Activated CD8-positive, alpha-beta memory T cell treated with anti-CD3 and anti-CD28 coated beads for 1 hour (primary cell): ENCODE measurements at places on chromosomes 2 and 18.

- no peak for DNase-seq
Observed at GRCh38 chr2:204695506-204695905, 150.2 kb downstream of the PARD3B start.

DNA sequence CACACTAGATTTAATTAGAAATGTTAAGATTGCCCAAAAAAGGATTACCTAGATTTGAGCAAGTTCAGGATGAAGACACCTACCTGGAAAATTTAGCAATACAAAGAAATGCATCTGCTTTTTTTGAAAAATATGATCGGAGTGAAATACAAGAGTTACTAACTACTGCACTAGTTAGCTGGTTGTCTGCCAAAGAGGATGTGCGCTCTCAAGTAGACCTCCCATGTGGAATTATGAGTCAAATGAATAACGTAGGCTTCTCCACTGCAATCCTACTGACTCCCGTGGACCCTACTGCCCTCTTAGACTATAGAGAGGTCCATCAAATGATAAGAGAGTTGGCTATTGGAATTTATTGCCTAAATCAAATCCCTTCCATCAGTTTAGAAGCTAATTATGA, 2.0 kb downstream of the ANKAR start:
- DNase-seq: no peak

GRCh38 chr2:26170795-26171194, 2.1 kb upstream of the GAREM2 start:
- no peak for DNase-seq

GRCh38 chr2:10172033-10172871, 49.7 kb downstream of the RRM2 start:
- no peak for DNase-seq

GRCh38 chr2:212195626-212196025, 343.0 kb downstream of the ERBB4 start:
- no peak for DNase-seq

DNA sequence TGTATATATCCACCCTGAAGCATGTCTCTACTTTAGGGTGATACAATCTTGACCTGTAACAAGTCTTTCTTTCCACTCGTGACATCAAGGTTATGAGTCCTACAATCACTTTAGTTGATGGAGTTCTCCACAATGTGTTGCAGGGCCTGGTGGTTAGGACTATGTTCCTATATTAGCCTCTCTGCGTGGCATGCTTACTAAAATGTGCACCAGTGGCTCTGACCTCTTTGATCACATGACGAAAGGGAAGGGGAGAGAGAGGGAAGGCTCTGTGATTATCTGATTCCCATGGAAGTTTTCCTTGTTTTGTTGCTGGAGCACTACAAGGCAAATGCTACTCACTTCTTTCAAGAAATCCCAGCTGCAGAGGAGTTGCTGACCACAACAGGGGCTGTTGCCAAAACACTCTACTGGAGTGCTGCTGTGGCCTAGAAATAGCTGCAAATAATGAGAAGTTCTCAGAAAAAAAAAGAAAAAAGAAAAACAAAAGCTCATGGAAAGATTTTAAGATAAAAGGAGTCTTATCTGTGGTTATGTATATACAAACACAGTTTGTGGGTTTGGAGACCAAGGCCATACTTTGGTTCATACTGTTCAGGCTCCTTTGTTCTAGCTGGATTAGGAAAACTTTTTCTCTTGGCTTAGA, 272.8 kb upstream of the MMADHC start:
- no peak for DNase-seq

DNA sequence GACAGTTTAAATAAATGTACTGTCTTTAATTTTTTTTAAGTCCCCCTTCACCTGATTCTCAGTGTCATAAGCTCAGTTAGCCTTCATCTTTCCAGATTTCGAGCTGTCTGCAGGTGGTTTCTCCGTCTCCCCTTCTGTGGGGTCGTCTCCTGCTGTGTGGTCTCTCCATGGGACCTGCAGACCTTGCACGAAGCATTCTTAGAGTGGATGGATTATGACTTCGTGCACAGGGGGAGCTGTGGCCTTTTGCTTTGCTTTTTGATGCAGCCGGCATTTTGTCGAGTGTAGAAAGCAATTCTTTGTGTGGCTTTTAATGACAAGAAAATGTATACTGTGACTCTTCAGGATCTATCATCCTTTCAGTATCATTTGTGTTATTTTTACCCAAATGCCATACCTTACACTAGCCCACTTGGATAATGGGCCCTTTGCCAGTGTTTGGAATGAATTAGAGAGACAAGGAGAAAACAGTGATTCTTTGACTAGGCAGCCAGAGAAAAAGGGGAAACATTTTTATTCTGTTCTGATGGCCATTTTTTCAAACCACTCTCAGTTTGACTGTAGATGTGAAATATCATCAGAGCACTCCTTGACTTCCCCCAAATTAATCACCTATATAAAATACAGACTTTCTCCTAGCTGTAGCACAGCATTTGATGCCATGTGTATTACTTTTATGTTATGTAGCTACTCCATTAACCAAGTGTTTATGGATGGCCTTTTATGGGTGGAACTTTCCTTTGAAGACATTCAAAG, 54.3 kb downstream of the ITGA6 start:
- no peak for DNase-seq

DNA sequence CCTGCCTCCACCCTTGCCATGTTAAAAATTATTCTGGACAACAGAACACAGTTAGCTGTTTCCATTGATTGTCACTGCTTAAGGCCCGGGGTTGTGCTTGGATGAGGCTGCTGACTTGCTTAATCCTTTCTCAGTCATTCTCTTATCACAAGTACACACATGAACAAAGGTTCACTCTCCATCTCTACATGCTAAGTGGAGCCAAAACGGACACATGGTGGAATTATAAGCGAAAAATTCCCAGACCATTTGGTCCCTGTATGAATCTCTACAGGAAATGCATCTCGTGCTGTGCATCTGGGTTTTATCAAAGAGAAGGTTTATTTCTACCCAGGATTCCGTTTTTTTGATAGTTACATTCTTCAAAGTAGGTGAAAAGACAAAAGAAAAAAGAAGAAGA, 177.5 kb upstream of the ETAA1 start:
- DNase-seq: no peak

- no peak for DNase-seq
Observed at GRCh38 chr2:235539773-235540172, 45.9 kb downstream of the AGAP1 start.

DNA sequence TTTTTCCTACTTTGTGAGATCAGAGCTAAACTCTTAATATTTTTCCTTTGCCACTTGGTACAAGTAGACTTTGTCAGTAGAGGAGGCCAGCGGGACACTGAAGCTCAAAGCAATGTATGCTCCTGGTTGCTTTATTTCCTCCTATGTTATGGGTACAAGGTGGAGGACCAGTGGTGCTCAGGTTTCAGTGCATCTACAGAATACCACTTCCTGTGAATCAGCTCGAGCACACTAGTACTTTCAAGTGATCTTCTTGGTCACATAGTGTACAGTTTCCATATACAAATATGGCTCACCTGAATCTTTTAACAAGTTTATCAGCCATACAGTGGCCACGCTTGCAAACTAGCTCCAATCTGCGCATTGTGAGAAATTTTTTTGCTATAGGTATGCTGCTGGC, 1674.8 kb upstream of the TMEFF2 start:
- no peak for DNase-seq

- no peak for DNase-seq
Observed at GRCh38 chr2:161905389-161906046, 168.5 kb downstream of the DPP4 start.

DNA sequence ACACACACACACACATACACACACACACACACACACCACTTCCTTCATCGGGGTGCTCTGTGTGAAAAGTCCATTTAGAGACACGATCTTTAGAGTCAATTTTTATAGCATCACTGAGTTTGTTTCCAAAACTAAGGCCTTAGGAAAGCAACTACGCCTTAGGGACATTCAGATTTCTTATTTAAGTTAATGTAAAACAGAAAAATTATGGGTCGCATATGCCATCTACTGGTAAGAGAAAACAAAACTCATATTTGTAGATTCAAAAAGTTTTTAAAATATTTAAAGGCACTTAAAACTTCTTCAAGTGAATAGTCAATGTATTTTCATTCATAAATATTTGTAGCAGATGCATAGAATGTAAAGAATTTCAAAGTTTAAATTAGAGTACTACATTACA, 166.2 kb downstream of the ATAD2B start:
- no peak for DNase-seq

- no peak for DNase-seq
Observed at GRCh38 chr2:161045726-161046125, 114.5 kb upstream of the TANK start.

DNA sequence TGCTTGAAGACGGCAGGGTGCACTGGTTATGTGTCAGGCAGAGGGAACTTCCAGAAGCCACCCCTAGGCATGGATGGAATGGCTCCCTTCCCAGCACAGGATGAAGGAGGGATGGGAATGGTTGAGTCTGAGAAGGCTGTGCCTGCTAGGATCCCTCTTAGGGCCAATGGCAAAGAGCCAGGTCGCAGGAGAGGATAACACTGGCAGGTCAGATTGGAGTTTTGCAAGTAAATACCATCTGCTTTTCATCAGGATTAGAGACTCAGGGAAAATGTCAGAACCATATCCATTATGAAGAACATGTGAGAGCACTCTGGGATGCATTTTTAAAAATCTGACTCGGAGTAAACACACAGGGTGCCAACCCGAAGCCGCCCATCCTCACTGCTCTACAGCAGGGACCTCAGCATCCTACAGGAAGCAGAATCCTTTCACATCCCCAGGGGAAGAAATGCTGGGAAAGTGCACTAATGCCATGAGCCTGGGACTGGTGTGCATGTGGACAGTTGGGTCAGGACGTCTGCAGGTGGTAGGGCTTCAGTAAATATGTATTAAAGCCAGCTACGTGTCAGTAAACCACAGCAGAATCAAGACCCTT, 139.9 kb downstream of the MYT1L start:
- DNase-seq: no peak

- DNase-seq: no peak
Observed at GRCh38 chr18:55751476-55751875, 163.5 kb upstream of the TCF4 start.

DNA sequence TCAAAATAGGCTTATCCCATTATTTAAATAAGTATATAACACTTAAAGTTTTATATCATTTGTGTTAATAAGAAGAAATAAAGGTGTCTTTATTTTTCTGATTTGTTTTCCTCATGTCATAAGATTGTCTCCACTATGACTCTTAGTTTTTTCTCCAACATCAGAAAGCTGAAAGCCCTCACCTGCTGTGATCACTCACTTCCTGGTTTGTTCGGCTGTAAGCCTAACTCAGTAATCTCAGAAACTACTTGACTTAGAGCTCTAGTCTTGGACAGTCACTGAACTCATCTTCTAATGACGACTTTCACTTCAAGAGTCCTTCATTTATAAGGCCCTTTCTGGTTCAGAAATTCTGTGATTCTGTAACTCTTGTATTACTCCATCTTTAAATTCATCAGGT, 311.0 kb downstream of the ZEB2 start:
- DNase-seq: no peak

- no peak for DNase-seq
Observed at GRCh38 chr2:167181134-167181533, 292.9 kb downstream of the XIRP2 start.

- no peak for DNase-seq
Observed at GRCh38 chr2:128644718-128645256, 326.1 kb upstream of the HS6ST1 start.

DNA sequence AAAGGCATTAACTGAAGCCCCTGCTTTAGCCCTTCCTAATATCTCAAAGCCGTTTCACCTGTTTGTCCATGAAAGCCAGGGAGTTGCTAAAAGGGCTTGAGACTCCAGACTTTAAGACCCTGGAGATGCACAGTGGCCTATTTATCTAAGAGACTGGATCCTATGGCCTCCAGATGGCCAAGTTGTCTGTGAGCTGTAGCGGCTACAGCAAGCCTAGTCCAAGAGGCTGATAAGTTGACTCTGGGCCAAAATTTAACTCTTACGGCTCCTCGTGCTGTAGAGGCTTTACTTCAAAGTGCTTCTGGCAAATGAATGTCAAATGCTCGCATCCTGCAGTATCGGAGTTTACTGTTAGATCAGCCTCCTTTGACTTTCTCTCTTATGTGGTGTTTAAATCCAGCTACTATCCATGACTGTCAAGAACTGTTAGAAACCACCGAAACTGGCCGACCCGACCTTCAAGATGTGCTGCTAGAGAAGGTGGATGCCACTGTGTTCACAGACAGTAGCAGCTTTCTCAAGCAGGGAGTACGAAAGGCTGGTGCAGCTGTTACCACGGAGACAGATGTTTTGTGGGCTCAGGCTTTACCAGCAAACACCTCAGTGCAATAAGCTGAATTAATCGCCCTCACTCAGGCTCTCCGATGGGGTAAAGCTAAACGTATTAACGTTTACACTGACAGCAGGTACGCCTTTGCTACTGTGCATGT, 336.7 kb upstream of the CNTNAP5 start:
- no peak for DNase-seq

DNA sequence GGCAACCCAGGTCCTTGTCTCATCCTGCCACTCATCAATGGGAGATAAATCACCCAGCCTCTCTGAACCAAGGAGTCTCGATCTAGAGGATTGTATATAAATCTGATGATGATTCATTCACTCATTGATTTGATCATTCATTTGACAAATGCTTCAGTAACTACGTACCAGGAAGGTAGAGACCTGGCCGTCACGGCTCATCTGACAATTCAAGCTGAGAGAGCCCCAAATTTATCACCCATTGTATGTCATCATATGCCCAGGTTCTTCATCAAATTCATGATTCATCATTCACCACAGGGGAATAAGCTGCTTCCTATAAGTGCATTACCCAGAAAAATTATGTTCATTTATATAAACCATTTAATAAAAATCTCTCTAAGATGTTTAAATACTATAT, 116.9 kb downstream of the FAM161A start:
- DNase-seq: no peak
